ENCODE measurements at places on chromosomes 5 and 9.

GRCh38 chr9:129108805-129109536, 1.6 kb downstream of the CRAT start:
- DNase-seq: no peak

DNA sequence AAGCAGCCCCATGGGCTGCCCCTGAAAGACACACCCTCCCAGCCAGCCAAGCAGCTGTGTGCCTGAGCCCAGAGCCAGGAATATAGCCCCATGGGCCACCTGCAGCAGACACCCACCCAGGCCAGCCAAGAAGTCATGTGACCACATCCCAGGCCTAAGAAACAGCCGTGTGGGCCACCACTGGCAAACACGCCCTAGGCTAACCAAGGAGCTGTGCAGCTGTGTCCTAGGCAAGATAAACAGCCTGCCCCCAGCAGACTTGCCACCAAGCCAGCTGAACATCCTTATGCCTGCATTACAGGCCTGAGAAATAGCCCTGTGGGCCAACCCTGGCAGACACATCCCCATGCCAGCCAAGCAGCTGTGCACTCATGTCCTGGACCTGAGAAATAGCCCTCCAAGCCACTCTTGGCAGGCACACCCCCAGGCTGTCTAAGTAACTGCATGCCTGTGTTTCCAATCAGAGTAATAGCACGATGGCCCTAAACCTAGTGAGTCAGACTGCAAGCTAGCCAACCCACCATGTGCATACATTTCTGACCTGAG, 143.0 kb downstream of the ADAMTS6 start:
- DNase-seq: no peak

- no peak for DNase-seq
Observed at GRCh38 chr5:123937230-123937629, 425.3 kb downstream of the CSNK1G3 start.

- DNase-seq: no peak
Observed at GRCh38 chr5:15837551-15838289, 337.7 kb downstream of the FBXL7 start.

Data from stimulated activated CD8-positive, alpha-beta memory T cell treated with anti-CD3 and anti-CD28 coated beads, Interleukin-7, amount 100 ng/mL, for 1 hour (primary cell).